ENCODE measurements at places on chromosomes 3 and 15.

DNA sequence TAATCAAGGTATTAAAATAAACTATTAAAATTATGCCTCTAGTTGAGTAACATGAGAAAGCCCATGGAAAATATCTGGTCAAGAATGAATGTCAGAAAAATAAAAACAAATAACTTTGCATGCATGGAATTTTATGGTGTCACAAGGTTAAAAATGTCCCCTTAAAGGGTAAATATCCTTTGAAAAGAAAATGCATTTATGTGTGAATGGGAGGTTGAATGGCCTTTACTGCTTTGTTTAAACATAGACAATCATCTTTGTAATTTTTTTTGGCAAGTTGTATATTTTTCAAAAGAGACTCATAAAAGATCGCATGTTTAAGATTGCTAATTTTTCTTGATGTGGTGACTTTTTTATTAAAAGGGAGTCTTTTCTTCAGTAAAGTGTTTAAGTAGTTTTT lies 564.2 kb downstream of the NR2F2 start:
- DNase-seq, result no peak

DNA sequence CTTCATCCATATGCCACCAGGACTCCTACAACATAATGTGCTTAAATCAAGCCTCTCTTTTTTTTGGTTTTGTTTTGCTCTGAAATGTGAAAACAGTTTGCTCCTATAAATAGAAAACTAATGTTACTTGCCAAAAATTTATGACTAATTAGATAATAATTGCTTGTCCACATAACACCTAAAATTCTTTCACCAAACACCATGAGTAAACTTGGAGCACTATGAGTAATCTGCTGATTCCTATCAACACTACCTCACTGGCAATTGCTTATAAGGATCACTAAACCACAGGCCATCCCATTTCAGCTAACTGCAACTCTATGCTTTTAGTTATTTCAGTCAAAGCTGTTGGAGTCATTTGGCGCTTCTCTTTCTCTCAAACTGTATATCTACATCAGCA lies 252.7 kb downstream of the EPHA3 start:
- no peak for DNase-seq

DNA sequence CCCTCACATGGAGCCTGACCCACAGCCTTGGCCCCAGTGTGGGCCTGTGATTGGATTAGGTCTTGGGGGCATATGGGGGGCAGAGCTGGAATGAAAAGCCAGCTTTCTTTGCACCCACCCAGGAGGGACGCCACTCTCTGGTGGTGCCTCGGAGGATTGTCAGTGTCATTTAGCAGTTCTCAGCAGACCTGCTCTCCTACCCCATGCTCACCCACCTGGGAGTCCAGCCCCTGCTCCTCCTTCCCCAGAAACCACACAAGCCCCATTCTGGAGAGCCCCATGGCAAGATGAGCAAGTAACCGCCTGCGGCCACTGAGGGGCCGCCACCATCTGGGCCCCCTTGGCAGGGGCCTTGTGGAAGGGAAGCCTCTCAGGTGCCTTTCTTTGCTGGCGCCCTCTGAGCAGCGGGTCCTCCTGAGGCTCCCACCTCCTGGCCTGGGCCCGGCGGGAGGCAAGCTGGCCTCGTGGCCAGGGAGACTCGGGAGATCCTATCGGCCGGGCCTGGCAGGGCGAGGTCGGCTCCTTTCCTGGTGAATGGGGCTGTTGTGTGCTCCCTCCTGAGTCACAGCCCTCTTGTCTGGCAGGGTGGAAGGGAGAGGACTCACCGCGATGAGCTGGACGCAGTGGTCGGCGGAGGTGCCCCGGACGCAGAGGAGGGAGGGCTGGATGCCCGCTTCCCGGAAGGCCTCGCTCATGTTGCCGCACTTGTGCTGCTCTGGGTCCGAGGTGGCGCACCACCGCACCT lies 2.3 kb downstream of the MELTF start:
- DNase-seq, result no peak

GRCh38 chr15:28002867-28003266 lies 96.2 kb downstream of the OCA2 start:
- no peak for DNase-seq

DNA sequence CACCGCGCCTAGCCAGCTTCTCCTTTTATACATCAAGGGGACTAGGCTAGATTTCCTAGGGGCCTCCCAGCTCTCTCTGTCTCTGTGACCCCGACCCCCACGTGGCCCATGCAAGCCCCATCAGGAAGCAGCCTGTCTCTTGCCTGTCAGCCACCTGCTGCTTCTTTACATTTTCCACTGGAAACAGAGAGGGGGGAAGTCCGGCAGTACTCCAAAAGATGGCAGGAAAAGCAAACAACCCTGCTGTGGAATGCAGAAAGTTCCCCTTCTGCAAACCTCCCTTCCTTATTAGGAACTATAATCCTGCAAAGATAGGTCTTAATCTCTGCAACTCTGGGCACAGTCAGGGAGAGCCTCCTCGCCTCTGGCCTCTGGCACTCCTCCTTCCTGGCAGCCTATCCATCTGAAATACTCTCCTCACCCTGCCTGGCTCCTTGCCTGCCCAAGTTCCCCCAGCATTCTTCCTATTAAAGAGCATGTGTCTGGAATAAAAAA lies 47.4 kb upstream of the HACD2 start:
- DNase-seq, result no peak

GRCh38 chr3:152518346-152518745 lies 249.6 kb downstream of the MBNL1 start:
- no peak for DNase-seq

DNA sequence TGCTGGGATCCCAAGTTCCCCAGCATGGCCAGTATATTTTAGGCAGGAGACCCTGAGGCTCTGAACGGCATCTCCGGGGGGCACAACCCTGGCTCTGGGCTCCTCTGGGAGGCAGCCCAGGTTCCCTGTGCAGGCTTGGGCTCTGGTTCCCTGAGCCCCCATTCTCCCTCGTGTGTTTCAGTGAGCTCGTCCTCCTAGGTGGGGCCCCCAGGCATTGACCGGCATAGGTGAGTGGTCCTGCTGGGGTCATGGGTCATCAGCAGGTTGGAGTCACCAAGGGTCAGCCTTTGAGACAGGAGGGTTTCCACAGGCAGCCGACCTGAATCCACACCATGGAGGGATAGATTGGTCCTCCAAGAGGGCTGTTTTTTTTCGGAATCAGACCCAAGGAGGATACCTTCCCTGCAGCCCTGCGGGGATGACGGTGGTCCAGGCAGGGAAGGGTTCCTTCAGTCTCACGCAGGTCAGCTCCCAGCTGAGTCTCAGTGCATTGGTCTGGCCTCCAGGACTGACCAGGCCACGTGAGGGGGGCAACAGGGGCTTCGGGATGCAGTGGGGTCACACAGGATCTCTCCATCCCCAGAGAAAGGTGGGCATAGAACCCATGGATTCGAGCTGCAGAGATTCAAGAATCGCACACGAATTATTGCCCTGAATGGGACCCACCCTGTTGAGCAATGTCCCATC lies 226.0 kb downstream of the SNRPN start:
- DNase-seq, result no peak

DNA sequence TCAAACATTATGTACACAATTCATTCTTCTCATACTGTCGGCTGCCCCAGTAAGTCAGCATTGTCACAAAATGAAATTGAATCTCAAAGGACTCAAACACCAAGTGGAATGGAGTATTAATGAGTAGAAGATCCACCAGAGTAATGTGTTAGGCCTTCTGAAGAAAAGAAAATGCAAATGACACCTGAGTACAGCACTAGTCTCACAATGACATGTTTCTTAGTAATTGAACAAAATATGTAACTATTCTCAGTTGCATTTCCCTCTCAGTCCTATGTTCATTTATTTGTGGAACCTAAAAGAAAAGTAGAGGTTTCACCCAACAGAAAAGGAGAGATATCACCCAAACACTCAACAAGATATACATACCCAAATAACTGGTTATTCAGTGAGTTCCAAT lies 283.9 kb upstream of the THBS1 start:
- DNase-seq, result no peak

- no peak for DNase-seq
These were observed 141.6 kb downstream of the ECT2 start for GRCh38 chr3:172892158-172892557.
